Stimulated activated CD4-positive, alpha-beta T cell treated with anti-CD3 and anti-CD28 coated beads, Interleukin-12 subunit alpha, Interleukin-12 subunit beta, amount 100 ng/mL, for 4 hours (primary cell): ENCODE measurements at places on chromosomes 12 and 14.
A peak's percentile ranks its signal among the peaks of the same experiment; 100 is the strongest.

GRCh38 chr14:59688224-59689170 lies 111.9 kb upstream of the CCDC175 start:
- peak; percentile 1 for DNase-seq

GRCh38 chr12:6946033-6946919 lies 2.5 kb downstream of the C12orf57 start:
- DNase-seq = peak; percentile 45

- DNase-seq = no peak
These were observed 75.9 kb upstream of the ZDHHC17 start for GRCh38 chr12:76687981-76688380.

DNA sequence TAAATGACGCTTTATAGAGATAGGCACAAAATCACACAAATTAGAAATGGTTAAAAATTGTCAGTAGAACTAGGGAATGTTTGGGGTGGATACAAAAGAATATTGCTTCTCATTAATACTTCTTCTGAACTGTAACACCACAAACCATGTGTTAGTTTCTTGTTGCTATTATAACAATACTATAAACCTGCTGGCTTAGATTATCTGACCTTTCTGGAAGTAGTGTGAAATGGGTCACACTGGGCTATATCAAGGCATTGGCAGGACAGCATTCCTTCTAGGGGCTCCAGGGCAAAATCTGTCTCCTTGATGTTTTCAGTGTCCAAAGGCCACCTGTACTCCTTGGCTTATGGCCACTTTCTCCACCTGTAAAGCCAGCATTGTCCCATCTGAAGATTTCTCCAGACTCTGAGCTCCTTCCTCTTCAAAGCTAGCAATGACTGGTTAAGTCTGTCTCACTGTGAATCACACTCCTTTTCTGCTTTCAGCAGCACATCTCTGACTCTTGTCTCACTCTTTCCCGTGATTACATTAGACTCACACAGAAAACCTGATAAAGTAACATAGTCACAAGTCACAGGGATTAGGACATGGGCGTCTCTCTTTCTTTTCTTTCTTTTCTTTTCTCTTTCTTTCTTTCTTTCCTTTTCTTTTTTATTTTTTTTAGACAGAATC lies 86.3 kb downstream of the SLC15A4 start:
- no peak for DNase-seq

DNA sequence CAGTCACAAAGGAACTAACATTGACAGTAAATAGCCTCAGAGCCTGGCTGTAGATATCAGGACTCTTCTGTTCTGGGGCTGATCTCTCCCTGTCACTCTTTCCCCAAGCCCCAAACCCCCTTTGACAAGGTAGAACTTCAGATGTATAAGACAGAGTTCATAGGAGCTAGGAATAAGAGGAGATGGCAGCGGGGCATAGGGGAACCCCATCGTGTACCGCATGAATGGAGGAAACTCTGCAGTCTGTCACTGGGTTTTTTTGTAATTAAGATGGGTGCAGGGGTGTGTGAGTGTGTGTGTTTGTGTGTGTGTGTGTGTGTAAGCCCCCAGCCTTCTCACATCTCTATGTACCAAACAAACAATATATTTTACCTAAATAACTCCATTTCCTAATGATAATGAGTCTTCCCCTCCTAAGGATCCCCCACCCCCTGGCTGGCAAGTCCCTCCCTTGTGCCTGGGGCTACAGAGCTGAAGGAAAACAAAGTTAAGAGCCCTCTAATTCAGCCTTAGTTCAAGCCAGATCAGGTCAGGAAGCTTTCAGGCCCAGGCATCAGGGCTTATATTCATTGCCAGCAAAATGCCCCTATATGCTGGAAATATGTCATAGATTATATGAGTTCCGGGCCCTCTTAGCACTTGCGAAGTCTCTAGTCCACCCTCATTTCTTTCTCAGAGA lies 9.1 kb upstream of the HOXC4 start:
- no peak for DNase-seq

- no peak for DNase-seq
These were observed 1104.1 kb upstream of the TMEM132C start for GRCh38 chr12:127162902-127163301.

GRCh38 chr12:116910645-116911451 lies at the start of gene FBXW8:
TSS of gene FBXW8 (plus strand) at chr12:116910950. CDS start at chr12:116911038, 88 bp downstream.
- peak; percentile 64 for DNase-seq

DNA sequence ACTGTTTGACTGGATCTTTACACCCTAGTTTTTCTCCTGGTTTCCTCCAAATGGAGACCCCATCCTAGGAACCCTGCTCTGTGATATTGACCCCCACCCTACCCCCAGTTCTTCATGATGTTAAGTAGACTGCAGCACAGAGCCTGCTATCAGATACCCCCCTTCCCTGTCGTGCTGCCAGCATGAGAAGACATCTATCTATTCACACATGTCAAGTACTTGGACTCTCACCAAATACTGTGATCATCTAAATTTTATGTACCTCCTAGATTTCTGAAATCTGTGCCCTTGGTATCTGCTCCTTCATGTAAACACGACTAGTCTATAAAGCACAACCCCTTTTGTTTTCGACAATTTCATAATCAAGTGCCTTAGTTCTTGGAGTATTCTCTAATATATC lies 38.9 kb downstream of the FERMT2 start:
- no peak for DNase-seq

- DNase-seq = no peak
These were observed 173.2 kb downstream of the CAND1 start for GRCh38 chr12:67442347-67442841.

- DNase-seq = no peak
These were observed 92.7 kb upstream of the DCN start for GRCh38 chr12:91275321-91275720.

DNA sequence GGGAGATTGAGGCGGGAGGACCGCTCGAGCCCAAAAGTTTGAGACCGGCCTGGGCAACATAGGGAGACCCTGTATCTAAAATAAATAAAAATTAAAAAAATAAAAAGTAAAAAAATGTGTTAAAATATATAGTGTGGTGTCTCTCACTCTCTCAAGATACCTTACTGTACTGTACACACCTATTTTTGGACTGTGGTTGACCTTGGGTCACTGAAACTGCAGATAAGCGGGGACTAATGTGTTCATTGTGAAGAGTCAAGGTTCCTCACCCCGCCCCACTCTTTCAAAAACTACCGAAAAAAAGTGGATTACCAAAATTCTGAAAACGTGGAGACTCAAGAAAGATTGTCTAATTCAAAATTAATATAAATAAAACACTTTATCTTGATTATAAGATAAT lies 1.0 kb upstream of the TAS2R13 start:
- no peak for DNase-seq

GRCh38 chr12:102051431-102051965 lies 10.3 kb downstream of the WASHC3 start:
- no peak for DNase-seq

GRCh38 chr14:60964904-60965303 lies 16.0 kb downstream of the TRMT5 start:
- DNase-seq = no peak

- DNase-seq = no peak
These were observed 169.9 kb downstream of the TSPAN9 start for GRCh38 chr12:3247077-3247476.

DNA sequence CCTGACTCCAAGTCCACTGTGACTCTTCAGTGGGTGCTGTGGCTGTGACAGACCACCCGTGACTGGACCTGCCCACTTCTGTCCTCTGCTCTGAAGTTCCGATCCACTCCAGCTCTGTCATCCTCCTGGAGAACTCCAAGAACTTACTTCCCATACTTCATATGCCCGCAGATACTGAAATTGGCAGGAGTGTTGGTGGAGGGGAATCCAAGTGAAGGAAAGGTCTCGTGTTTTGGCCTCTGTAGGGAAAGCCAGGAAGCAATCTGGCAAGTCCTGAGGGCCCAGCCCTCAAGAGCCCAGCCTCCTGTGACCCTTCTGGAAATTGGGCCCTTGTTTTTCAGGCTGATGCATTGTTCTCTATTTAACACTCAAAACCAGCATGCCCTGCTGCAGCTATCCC lies 22.4 kb upstream of the FKBP4 start:
- DNase-seq = no peak

DNA sequence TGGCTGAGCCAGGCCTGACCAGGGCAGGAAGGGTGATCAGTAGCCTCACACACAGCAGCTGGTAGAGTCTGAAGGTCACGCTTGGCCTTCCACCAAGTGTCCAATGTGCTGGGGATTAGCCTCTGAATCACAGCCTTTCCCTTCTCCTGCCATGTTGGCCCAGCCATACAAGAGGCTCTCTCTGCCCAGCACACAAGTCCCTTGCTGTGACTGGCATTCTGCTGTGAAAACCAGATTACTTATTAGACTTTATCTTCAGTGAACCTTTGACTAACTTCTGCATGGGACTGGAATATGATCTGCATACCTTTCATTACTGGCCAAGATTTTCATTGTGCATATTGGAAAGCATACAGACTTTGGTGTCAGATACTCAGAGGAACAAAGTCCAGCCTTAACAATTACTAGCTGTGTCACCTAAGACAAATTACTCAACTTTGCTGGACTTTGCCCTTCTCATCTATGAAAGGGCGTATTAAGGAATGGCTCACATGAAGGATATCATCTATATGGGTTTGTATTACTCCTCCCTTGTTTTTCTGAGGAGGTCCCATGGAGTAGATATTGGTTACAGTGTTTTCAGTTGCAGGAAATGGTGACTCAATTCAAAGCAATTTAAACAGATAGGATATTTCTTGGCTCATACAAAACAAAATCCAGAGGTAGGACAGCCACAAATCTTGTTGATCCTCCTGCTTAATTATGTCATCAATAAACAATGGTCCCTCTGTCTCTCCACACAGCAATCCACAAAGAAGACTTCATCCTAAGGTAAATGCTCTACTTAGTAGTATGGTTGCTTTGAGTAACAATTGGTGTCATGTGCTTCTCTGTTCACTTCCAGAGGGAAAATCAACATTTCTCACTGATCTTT lies 99.6 kb downstream of the DYRK2 start:
- DNase-seq = no peak

GRCh38 chr12:85092814-85093370 lies 56.7 kb downstream of the LRRIQ1 start:
- DNase-seq = no peak

GRCh38 chr12:23895792-23896218 lies 53.7 kb downstream of the SOX5 start:
- no peak for DNase-seq

DNA sequence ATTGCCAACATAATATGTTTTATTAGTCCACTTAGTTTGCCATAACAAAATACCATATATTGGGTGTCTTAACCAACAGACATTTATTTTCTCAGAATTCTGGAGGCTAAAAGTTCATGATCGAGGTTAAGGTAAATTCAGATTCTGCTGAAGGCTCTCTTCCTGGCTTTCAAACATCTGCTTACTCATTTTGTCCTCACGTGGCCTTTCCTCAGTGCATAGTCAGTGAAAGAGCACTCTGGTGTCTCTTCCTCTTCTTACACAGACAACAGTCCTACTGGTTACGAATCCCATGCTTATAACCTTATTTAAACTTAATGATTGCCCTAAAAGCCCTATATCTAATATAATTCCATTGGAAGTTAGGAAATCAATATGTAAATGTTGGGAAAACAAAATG lies 479.7 kb downstream of the FSCB start:
- no peak for DNase-seq

- no peak for DNase-seq
These were observed 822.3 kb downstream of the LRFN5 start for GRCh38 chr14:42428996-42429395.
